NCI-H460 (cell line): ENCODE measurements at places on chromosomes 3 and 15. TPM values are rescaled to one million over a fixed set of nuclear protein-coding genes. Genes with fewer than 3 reads are reported as not detected.

DNA sequence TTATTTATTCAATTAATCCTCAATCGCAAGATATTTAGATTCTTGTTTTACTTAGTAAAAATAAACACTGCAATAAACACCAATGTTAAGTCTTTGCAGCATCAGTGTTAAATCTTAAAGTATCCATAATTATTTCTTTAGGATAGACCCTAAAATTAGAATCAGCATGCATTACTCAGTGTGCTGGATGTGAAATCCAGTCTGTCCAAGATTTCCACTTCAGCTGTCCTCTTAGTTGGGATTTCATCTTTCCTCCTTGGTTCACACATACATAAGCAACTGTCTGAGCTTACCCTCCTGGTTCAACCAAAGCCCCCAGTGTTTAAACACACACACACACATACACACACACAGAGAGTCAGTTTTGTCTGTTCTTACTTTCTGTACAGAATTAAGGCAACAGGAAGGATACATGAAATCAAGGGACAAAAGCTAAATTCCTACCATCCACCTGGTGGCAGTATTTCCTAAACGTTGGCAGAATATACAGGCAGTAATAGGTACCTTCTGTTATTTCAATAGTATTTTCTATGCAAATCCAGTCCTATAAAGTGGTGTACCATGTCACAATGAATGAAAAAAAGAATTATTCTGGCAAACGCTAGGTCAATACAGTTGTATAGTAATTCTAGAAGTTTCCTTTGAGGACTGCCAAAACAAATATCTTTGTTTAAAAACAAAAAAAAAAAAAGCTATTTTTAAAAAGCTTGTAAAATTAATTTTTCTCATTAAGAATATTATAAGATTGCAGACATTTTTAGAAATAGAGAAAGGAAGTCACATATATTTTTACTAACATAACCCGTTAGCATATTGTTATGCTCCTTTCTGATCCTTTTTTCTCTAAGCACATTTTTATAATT is 27.3 kb upstream of the DMXL2 start:
- peak; percentile 72 for DNase-seq

GRCh38 chr3:19907523-19907922 is 26.5 kb downstream of the EFHB start:
- DNase-seq, result no peak

DNA sequence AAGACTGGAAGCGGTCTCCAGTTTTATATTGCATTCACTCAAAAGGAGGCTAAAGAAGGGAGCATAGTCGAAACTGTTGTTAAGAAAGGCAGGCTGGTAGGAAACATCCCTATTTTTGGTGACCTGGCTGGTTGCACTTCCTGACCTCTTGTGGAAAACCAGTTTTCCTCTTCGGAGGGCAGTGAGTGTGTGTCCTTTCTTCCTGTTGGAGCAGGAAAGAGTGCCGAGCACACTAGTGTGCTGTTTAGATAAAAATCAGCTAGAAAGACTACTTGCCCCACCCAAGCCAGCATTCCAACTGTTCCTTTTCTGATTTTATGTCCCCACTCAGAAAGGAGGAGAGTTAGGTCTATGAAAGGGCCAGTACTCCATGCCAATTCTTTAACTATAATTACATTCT is 65.1 kb upstream of the CCR4 start:
- no peak for DNase-seq

Gene ATP13A4
- total RNA-seq, result not detected in 2 replicates
